ENCODE measurements at places on chromosomes 4 and X. TPM values are rescaled to one million over a fixed set of nuclear protein-coding genes. Genes with fewer than 3 reads are reported as not detected.

DNA sequence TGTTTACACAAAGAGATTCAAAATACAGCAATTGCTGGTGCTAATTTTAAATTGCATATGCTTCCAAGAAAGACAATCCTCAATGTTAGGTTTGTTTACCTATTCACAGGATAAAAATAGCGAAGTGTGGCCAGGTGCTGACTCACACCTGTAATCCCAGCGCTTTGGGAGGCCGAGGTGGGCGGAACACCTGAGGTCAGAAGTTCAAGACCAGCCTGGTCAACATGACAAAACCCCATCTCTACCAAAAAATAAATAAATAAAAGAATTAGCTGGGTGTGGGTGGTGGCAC lies 77.7 kb downstream of the OPHN1 start:
- no peak for DNase-seq

The ARL13A gene
- 0.35 TPM for polyA plus RNA-seq

DNA sequence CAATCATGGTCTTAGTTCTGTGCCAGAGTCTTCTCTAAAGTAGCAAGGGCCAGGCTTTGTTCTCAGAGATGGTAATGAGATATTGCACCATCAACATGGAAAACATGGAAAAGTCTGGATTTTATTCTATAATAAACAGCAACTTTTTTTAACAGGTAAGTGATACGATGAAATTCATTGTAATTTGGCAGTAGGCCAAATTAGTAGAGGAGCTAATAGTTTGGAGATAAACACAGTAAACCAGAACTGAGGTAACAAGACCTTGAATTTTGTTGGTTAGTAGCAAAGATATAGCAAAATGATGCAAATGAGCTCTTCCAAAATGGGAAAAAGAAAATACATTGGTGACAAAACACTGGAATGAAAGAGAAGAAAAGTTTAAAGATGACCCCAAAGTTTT lies 126.6 kb downstream of the TET2 start:
- no peak for DNase-seq

The F8A2 gene
- polyA plus RNA-seq: not detected

- no peak for DNase-seq
These were observed 84.2 kb downstream of the CAMK2D start for GRCh38 chr4:113677325-113677724.

DNA sequence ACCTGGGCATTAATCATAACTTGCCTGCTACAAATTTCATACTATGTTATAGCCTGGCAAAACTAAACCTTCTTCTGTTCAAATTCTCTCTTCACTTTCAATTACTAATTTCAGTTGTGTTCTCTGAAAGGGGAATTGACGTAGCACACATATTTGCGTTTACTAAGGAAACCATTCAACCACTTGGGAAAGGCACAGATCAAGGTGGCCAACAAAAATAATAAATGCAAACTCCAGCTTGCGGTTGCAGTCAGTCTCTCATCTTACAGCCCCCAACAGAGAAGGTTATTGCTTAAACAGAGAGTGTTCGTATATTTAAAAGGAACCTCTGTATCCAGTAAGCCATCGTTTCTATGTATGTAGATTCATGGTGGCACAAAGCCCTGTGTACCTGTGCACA lies 4.0 kb downstream of the SRPX start:
- no peak for DNase-seq
